ENCODE measurements at places on chromosomes 3 and 15.

DNA sequence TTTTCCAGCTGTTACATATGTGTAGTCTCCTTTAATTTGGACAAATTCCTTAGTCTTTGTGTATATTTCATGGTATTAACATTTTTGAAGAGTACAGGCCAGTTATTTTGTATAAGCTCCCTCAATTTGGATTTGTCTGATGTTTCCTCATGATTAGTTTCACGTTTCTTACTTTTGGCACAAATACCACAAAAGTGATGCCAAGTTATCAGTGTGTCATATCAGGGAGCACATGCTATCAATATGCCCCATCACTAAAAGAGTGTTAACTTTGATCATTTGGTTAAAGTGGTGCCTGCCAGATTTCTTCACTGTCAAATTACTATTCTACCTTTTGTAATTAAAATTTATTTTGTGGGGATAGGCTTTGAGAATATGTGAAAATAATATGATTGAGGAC lies 14.6 kb downstream of the PCNP start:
- DNase-seq, result no peak

GRCh38 chr15:90219421-90220141 lies 14.2 kb downstream of the CIB1 start:
- no peak for DNase-seq

- no peak for DNase-seq
Measured at GRCh38 chr3:141737093-141737492, 1.0 kb upstream of the RNF7 start.

- peak; percentile 80 for DNase-seq
Measured at GRCh38 chr3:100047455-100048141, 66.7 kb downstream of the FILIP1L start.

- DNase-seq, result no peak
Measured at GRCh38 chr3:42163622-42164244, 72.6 kb downstream of the TRAK1 start.

- peak; percentile 7 for DNase-seq
Measured at GRCh38 chr15:33149919-33150318, 44.6 kb downstream of the FMN1 start.

- DNase-seq, result no peak
Measured at GRCh38 chr15:82901114-82901805, 51.3 kb downstream of the HOMER2 start.
